ENCODE measurements at places on chromosomes 1 and 21.

GRCh38 chr1:53297195-53297594 lies 30.7 kb downstream of the LRP8 start:
- DNase-seq = no peak

- DNase-seq = peak; percentile 77
Measured at GRCh38 chr1:58047265-58047858, 499.2 kb downstream of the OMA1 start.

DNA sequence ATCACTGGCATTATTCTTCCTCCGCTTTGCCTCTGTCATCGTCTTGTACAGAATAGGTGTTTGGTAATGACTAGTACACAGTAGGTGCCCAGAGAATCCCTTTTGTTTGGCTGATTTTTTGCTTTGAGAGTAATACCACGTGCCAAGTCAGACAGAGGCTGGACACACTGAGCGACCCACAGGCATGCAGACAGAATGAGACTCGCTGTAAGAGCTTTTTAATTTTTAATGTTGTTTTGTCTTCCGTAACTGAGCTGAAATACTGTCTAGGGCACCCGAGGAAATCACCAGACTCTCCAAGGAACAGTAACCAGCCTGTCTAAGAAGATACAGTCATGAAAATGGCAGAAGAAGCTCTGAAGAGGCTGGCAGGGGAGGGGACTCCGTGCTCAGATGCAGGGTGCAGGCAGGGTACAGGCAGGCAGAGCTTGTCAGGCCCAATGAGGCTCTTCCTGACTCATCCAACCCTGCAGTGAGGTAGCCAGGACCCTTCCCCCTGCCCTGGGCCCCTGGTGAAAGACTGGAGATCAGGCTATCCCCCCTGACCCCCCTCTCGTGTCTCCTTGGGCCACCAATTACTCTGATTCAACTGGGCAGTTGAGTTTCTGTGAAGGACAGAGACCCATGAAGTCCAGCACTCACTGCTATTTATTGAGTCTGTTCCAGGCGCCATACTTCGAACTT lies 60.1 kb upstream of the ECE1 start:
- DNase-seq = no peak

DNA sequence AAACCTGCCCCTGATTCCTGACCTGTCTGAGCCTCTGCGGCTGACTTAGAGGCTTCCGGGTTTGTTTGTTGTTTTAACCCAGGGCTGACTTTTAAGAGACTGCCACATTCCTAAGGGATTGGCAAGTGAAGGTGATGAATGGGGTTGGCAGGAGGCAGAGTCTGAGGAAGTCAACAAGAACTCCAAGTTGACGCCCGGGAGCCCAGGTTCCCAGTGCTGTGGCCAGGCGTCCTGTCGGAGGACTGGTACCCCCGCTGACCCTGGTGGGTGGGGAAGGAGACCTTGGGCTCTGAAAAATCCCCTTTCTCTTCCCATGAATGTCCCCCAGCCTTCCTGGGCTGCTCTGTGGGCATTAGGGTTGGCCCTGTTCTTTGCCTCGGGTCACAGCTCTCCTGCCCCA lies 19.7 kb upstream of the EPS8L3 start:
- DNase-seq = no peak

DNA sequence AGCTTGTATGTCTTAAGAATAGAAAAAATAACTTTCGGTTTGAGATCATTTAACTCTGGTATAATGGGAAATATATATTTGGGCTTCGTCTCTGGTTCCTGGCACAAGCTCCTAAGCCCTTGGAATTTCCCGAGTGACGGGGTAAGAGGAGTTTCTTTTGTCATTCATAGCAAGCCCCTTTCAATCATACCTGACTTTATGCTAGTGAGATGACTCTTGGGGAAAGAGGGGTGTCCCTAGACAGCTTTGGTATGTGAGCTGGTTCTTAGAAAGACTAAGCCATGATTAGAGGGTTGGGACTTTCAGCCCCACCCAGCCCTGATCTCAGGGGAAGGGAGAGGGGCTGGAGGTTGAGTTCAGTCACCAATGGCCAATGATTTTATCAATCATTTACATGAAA lies 13.9 kb upstream of the MTARC1 start:
- DNase-seq = no peak

- no peak for DNase-seq
Measured at GRCh38 chr1:227912866-227913265, 34.9 kb downstream of the WNT9A start.

- no peak for DNase-seq
Measured at GRCh38 chr1:34379911-34380310, 203.2 kb downstream of the C1orf94 start.

GRCh38 chr1:12457771-12458170 lies 160.2 kb downstream of the DHRS3 start:
- DNase-seq = no peak

DNA sequence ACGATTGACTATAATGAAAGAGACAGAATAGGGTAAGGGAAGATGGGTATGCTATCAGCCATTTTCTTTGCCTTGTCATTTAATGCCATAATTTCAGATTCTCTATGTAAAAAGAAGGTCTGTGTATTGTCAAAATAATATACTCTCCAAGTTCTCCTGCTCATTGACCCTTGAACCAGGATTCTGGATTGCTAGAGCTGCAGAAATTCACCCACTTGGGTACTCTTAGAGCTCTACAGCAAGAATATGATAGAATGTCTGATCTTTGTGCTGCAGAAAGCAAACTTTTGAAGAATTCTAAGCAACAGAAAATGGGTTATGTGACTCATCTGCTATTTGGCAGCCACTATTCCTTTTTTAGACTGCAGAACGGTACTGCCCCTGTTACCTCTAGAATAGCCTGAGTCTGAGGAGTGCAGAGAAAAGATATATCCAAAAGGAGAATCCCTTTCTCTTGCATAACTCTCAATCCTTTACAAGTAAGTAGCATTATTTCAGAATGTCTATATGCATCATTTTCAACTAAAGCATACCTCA lies 78.2 kb upstream of the TENT5C start:
- DNase-seq = no peak

DNA sequence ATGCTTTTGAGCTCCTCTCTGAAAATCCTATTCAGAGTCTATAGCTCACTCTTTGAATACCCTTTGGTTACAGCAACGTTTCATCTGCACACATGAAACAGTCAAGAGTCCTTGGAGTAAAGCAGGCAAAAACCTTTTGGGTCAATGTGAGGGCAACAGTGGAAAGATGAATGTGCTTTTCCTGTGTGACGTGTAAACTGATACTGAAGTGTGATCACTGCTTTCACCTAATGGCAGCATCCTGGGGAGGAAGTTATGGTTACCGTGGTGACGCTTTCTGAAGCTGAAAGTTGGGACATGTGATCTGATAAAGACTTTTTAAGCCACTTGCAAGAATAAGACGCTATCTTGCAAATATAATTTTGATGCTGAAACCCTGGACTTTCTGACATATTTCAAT lies 160.0 kb downstream of the SEC16B start:
- DNase-seq = no peak

DNA sequence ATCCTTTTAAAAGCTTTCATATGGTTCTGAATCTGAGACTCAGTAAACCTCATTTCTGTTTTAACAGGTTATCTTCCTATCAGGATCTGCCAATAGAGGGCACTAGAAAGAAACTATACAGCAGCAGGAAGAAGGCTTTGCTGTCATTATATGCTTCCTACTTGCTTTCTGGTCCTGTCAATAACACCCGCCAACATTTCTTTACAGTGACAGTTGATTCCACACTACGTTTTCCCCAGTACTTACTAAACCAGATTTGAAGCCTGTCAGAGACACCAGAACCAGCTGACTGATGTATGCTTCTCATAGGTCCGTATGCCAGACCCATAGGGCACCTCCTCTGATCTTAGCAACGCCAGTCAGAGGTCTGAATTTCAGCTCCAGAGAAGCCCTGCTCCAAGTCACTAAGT lies 341.0 kb upstream of the NEGR1 start:
- peak; percentile 37 for DNase-seq

GRCh38 chr1:58968360-58968952 lies 184.6 kb upstream of the JUN start:
- no peak for DNase-seq

- DNase-seq = no peak
Measured at GRCh38 chr1:201665036-201665435, 126.1 kb downstream of the NAV1 start.

GRCh38 chr1:42152907-42153600 lies at the start of gene GUCA2B:
Gene GUCA2B (plus strand): TSS chr1:42153410. CDS start chr1:42153451, 41 bp downstream.
- no peak for DNase-seq

DNA sequence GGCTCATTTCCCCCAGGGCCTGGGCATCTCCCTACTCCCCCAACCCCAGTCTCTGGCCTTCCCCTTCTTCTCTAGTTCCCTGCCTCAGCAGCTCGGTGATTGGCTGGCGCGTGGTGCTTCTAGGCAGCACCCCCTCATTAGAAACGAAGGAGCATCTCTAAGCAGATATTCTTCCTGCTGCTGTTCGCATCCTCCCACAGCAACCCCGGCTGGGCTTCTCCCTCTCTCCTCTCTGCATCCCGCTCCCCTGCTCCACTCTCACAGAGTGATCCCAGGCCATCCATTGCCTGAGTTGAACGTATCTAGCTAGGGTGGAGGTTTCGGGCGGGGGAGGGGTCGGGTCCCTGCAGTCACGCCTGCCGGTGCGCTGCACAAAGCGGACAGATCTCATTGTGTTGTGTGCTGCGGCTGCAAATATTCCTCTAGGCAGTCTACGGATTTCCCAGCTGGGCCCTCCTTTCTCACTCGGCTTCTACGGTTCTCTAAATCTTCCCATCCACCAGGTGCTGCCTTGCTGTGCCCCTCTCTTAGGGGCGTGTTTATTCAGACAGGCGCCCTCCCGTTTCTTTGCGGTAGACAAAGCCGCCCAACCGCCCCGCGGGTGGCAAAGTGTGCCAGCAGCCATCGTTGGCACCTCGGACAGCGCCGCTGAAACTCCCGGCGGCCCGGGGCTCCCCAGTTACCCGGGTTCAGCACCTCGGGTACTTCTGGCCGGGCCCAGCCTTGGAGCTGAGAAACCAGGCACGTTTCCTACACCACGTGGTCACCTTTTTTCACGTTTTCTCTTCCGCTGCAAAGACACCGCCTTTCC lies 2.2 kb downstream of the CACNA1E start:
- no peak for DNase-seq

DNA sequence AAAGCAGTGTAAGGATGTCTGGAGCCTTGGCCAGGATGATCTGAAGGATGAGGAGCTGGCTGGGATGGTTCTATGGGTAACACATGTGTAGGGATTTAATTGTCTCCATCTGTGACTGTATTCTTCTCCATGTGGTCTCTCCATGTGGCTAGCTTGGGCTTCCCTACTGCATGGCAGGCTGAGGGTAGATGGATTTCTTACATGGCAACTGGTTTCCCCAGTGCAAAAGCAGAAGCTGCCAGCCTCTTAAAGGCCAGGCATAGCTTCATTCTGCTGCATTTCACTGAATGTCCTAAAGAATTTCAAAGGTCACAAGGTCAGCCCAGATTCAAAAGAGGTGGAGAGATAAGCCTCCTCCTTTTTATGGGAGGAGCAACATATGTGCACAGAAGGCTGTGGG lies 61.7 kb downstream of the XCL2 start:
- DNase-seq = no peak

- no peak for DNase-seq
Measured at GRCh38 chr1:68173283-68173935, 58.9 kb downstream of the WLS start.

GRCh38 chr1:17113963-17114362 lies 5.3 kb downstream of the PADI2 start:
- no peak for DNase-seq

GRCh38 chr1:151855933-151856332 lies 2.4 kb upstream of the THEM5 start:
- DNase-seq = no peak

DNA sequence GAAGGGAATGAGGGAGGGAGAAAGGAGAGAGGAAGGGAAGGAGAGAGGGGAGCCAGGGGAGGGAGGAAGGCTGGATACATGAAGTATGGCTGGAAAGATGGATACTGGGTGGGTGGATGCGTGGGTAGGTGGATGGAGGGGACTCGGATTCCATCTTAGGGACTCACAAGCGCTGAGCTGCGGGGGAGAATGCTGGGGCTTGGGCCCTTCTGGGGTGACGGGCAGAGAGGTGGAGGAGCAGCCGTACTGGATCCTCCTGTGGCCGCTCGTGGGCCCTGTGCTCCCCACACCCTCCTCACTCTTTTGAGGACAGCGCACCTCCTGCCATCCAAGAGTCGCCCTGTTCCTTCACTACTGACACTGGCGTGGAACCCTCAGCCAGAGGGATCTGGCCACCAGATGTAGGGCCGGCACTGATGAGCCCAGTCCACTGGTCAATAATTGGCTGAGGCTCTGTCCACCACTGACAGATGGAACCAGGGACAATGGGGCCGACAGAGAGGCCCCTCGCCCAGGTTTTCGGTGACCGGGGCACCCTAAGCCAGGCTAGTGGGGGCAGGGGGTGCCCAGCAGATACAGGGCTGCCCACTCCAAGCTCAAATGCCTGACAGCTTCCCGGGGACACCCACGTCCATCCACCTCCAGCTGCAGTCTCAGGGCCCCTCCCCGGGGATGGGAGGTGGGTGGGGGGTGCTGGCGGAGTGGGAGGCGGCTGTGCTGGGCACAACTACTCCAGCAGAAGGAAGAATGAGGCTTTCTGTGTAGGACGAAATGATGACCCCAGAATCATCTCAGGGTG lies 4.4 kb upstream of the ACTRT2 start:
- no peak for DNase-seq

DNA sequence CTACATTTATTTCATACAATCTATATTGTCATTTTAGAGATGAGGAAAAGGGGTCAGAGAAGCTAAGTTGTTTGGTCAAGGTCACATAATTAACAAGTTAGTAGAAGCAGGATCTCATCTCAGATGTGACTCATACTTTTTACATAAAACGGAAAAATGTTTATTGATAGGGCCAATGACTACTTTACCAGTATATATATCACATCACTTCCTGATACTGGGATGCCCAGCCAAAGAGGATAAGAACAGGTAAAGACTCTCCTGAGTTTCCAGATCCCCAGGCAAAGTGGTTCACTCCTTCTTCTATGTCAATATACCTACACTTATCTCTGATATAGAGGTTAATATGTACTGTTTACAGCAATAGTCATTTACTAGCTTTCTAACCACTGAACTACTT lies 21.0 kb downstream of the YIPF1 start:
- no peak for DNase-seq

- DNase-seq = no peak
Measured at GRCh38 chr1:43137445-43138052, 34.5 kb downstream of the EBNA1BP2 start.

- DNase-seq = no peak
Measured at GRCh38 chr1:246001142-246001836, 505.8 kb downstream of the SMYD3 start.

- no peak for DNase-seq
Measured at GRCh38 chr1:201760516-201760915, 68.4 kb upstream of the IPO9 start.

- DNase-seq = no peak
Measured at GRCh38 chr1:117671781-117672501, 66.1 kb downstream of the TENT5C start.

- DNase-seq = no peak
Measured at GRCh38 chr1:168472223-168472622, 71.6 kb downstream of the XCL2 start.
